NK-92 treated with Interleukin-12 subunit alpha and Interleukin-12 subunit beta, amount 100 ng/mL, for 24 hours (cell line): ENCODE measurements at places on chromosomes 3 and 15.

DNA sequence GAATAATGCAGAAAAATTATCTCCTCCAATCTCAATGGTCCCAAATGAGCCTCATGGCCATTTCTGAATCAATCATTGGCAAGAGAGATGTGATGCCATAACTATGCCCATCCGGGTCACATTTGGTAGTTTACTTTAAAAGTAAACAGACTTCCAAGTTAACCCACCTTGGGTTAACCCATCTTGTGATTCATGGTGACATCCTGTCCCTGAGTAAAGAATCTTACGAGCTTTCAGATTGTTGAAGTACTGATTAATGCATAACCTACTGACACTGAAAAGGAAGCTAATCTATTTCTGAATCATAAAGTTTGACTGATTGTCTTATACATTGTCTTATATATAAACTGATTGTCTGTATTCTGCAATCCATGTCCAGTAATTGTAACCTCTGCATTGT is 467.2 kb upstream of the AGTR1 start:
- no peak for DNase-seq

DNA sequence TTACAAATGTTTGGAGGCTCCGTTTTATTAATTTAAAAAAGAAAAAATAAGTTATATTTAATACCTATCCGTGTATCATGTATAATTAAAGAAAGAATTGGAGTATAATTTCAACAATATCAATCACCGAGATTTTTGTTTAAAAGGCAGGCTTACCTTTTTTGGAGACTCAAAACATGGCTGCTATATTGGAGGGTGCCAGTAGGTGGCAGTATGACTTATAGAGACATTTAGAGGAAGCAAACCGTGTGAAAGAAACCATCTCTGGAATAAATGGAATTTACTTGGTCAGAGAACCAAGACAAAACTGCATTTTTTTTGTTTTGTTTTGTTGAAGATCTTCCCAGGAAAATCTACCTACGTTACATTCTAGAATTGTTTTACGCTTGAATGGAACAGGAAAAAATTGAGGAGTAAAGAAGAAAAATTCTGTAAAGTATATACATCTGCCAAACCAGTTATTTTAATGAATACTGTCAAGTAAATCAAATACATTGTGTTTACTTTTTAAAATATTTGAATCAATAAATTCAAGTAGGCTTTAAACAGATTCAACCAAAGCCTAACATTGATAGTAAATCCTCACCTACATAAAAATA is 802.6 kb upstream of the ALCAM start:
- peak; percentile 9 for DNase-seq

GRCh38 chr15:33344530-33344929 is 33.8 kb downstream of the RYR3 start:
- DNase-seq: no peak

GRCh38 chr3:181711325-181712135 is at the start of gene SOX2:
Gene SOX2 (plus strand): TSS chr3:181711925. CDS start chr3:181712361, 436 bp downstream.
- no peak for DNase-seq

- no peak for DNase-seq
These were observed 263.3 kb downstream of the LPP start for GRCh38 chr3:188417271-188417696.

DNA sequence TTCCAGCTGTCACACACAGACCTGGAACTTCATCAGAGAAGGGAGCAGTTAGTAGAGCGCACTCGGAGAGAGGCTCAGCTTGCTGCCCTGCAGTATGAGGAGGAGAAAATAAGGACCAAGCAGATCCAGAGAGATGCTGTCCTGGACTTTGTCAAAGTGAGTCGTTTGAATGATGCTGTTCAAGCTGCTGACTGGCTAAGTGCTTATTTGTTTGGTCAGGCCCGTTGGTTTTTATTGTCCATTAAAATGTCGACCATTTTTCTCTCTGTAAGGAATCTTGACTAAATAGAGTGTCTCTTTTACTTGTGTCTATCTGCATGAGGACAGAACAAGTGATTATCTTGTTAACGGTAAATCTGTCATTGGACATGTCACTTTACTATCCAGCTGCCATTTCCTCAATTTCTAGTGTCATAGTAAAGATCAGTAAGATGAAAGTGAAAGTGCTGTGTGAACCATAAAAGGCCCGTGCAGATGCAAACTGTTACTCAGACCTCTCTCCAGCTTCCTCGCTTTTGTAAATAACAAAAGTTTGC is 56.9 kb downstream of the LRCH3 start:
- DNase-seq: no peak

DNA sequence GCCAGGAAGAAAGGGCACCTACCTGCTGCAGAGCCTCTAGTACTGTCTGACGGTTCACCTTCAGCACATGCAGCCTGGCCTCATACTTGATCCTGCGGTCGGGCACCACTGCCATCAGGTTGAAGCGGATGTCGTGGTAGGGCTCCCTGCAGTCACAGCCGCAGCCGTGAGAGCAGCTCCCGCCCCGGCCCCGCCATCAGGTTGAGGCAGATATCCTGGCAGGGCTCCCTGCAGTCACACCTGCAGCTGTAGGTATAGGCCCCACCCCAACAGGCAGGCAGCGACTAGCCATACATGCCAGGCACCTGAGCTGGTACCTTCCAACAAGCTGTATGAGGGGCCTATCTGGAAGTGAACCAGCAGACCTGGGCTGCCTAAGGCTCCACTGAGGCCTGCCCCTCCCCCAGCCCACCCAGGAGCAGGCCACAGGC is 38.7 kb downstream of the SEMA3G start:
- no peak for DNase-seq

DNA sequence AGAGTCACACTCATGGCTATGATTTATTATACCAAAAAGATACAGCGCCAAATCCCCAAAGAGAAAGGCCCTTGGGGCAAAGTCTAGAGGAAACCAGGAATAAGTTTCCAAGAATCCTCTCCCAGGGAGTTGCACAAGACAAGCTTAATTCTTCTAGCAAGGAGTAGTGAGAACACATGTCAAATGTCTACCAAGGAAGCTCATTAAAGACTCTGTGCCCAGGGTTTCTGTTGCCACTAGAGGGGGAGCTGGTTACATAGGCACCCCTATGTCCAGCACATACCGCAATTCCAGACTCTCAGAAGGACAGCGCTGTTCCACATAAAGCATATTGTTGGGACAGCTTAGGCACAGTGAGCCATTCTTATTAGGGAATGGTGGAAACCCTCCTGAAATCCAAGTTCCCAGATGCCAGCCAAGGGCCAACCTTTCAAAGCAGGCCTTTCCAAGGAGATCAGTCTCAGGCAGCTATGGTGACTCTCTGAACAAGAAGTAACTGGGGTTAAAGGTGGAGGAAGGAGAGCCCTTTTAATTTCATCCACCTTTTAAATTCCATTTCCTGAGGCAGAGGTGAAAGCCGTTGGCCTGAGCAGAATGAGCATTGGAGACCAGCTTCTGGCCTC is 194.2 kb downstream of the UACA start:
- no peak for DNase-seq

GRCh38 chr15:40342416-40343320 is 1.9 kb upstream of the CCDC9B start:
- DNase-seq: no peak

GRCh38 chr3:165195640-165196576 is at the start of gene SLITRK3:
Gene SLITRK3 (minus strand): TSS chr3:165196384. CDS start chr3:165190830, 5,554 bp downstream.
- no peak for DNase-seq
